ENCODE measurements at places on chromosomes 1 and 21.
A peak's percentile ranks its signal among the peaks of the same experiment; 100 is the strongest.

DNA sequence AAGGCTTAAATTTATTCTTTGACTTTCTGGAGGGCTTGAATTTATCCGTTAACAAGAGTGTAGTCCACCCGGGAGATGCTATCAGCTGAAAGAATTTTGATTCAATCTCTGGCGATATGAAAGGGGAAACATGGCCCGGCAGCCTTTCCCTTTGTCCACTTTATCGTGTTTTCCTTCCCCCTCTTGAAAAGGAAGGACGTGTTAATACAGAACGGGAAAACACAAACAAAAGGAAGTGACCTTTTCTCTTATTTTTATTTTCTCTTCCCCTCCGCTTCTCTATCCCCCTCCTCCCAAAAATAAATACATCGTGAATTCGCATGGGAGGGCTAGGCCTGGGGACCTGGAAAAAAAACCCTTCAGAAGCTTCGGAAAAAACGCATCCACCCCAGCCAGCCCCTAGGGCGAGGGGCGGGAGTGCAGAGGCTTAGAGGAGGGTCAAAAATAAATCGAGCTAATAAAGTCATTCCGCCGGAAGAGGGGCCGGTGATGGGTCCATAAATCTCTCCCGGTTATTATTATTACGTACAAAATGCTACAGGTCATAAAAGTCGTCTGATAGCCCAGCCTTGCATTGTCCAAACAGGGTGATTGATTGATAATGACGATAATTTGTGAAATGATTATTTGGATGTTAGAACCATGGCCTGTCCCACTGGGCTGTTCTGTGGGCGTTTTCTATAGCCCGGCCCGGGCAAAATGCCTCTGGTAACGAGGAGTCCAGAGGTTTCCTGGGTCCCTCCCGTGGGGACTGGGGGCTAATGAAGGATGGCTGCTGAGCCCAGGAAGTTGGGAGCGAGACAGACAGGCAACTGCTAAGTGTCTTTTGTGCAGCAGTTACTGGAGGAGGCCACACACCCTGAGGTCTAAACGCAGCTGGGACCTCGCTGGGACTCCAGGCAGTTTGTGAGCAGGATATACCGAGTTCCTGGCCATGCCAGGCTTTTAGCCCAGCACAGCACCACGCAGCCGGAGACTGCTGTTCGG, 179.4 kb downstream of the PRDM16 start:
- DNase-seq, result no peak

GRCh38 chr1:32963746-32964460, 706 bp downstream of the RNF19B start:
- no peak for DNase-seq

GRCh38 chr1:236945002-236945401, 59.2 kb downstream of the MT1HL1 start:
- DNase-seq, result no peak

DNA sequence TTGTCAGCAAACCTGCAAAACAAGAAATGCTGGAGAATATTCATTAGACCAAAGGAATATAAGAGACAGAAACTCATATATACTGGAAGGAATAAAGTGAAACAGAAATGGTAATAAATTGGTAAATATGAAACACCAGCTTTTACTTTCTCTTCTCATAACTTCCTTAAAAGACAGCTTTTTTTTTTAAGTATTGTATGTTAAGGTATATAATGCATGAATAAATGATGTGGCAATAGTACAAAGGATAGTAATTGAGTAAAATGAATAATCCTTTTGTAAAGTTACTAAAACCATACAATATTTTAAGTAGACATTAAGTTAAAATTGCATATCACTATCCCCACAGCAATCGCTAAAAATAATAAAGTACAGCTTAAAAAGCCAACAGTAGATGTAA, 64.8 kb downstream of the TRIM33 start:
- DNase-seq, result no peak

DNA sequence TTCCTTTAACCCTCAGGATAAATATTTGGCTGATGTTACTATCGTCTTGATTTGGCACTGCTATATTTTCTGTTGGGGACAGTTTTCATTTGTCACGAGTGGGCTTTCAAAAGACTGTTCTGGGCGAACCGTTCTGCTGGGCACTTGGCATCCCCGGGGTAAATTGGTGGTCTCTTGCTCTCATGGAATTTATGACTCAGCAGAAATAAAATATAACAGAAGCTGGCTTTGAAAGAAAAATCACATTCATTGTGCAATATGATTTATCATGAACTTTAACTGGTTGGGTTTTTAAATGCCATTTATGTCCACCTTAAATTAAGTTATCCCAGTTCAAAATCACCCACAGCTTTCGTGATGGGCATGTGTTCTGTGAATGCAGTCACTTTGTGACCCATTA, 147.3 kb downstream of the KAZN start:
- no peak for DNase-seq

DNA sequence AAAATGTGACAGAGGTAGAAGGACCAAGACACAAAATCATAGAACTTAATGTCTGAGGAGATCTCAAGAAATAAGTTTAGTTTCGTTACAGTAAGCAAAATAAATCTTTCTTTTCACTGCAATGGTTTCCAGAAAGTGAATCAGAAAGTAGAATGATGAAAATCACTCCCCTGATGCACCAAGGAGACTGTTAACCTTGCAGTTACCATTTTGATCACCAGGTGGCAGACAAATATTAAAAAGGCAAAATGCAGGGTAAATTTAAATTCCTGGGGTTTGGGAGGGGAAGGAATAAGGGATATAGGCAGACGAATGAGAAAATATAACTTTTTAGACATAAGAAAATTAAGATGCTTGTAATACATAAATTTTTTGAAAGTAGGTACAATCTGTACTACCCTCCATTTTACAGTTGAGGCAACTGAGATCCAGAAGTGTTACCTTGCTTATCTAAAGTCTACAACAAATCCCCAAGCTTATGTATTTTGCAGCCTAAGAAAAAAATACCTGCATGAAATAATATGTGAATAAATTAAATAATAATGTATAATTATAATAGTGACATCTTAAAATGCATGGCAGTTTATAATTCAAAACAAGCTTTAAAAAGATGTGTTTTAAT, 253.2 kb downstream of the CRB1 start:
- DNase-seq, result peak; percentile 7

GRCh38 chr1:17540255-17541001, 930 bp downstream of the ARHGEF10L start:
- DNase-seq, result peak; percentile 50

DNA sequence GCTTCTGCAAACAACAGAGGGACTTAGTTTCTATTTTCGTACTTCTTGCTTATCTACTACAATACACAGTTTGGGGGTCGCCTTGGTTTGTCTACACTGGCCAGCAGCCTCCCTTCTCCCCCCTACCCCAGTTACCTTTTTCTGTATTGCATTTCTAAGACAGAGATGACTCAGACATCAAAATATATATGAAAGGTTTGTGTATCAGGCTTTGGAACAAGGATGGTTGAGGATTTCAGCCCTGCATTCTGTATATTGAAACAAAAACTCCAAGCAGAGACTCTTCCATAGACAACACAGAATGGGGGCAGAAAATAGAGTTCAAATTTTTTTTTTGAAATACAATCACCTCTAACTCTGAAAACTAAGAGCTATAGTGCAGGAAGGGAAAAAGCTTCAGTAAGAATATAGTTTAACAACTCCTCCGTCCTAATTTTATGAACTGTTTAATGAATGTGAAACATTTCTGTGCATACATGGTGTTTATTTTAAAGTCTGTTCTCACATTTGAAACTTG, 1.9 kb downstream of the SAMD13 start:
- DNase-seq, result peak; percentile 75

GRCh38 chr21:36079010-36079649, 9.3 kb downstream of the CBR1 start:
- no peak for DNase-seq

DNA sequence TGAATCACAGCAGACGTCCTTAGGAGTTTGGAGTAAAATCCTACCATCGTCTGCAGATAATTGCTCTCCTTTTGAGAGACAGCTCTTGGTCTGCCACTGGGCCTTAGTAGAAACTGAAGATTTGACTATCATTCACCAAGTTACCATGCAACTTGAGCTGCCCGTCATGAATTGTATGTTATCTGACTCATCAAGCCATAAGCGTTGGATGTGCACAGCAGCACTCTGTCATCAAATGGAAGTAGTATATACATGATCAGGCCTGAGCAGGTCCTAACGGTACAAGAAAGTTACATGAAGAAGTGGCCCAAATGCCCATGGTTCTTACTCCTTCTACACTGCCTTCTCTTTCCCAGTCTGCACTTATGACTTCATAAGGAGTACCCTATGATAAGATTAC, 317.8 kb downstream of the GPATCH2 start:
- DNase-seq, result no peak

DNA sequence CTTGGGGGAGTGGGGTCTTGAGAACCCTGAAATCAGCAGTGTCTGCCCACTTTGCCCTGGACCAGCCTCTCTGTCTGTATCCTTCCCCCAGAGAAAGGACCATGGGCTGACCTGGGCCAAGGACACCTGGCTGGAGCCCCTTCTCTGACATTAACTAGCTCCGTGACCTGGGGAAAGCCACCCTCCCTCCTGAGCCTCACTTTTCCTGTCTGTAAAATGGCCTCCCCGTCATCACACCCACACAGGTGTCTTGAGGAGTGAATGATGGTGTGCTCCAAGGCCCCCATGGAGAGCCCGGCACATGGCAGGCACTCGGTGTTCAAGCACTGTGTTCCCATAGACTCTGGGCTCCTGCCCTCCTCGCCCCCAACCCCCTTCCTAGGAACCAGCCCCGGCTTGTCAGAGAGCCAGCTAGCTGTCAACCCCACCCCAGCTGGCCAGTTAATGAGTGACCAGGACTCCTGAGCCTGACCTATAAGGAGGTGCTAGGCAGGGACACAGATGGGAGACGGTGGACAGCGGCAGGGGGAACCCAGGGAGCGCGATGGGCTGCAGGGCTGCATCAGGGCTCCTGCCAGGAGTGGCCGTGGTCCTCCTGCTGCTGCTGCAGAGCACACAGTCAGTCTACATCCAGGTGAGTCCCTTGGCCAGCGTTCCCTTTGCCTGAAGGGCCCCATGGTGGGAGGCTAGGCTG, at the start of gene GUCA2B:
TSS of gene GUCA2B (plus strand) at position 504 of the 694 bp plus-strand sequence. CDS start at position 545, 41 bp downstream.
- no peak for DNase-seq

DNA sequence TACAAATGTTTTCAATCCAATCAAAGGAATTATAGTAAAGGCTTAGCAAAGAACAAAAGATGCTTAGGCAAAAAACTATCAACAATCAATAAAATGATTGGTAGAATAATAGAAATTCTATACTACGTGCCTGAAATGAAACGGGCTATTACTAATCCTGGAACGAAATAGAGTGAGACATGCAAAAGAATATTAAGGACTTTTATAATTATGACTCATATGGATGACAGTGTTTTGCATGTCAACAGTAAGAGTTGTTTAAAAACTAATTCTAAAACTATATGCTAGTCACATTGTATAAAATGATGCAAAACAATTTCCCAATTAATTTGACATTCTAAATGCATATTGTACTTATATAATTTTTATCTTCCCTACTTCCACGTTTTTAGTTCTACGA, 35.6 kb downstream of the LRRIQ3 start:
- no peak for DNase-seq

GRCh38 chr21:39688010-39688409, 57.0 kb upstream of the IGSF5 start:
- DNase-seq, result no peak

DNA sequence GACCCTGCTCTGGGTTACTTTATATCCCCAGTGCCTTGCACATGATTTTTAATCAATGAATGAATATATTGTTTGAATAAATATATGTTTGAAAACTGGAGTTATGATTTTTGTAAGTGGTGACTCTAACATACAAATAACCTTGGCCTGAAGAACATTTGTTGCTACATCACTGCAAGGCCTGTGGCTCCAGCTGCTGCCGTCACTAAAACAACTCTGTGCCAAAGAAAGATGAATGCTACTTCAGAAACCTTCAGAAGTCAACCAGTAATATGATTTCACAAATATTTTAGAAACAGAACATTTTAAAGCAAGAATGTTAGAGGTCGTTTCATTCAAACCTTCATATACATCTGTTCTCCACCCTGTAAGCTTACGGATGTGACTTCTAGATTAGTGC, 60.6 kb upstream of the SEC16B start:
- no peak for DNase-seq

DNA sequence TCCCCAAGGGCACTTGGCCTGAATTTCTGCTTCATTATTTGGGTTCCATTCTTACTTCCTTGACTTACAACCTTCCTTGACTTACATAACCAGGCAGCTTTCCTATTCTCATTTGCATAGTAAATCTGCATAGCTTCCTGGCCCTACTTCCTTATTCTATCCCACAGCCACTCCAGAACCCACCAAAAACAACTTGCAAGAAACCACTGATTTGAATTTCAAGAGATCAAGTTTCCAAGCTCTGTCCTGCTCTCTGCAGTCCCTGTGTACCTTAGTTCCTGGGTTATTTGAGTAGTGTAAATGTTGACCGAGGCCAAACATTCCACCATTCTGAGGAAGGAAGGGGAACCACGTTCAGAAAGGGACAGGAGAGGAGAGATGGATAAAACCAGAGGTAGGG, 603.3 kb downstream of the PTPRC start:
- DNase-seq, result no peak

GRCh38 chr1:81550753-81551152, 250.0 kb upstream of the ADGRL2 start:
- DNase-seq, result no peak

DNA sequence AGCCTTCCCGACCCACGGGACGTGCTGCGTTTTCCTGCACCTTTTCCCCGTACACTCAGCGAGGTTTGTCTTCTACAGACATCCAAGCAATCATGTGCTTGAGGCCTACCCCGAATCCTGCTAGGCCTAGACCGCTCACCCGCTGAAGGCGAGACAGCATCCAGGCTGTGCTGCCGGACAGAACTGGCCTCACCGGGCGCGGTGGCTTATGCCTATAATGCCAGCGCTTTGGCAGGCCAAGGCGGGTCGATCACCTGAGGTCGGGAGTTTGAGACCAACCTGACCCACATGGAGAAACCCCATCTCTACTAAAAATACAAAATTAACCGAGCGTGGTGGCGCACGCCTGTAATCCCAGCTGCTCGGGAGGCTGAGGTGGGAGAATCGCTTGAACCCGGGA, 54.1 kb downstream of the ECE1 start:
- no peak for DNase-seq

DNA sequence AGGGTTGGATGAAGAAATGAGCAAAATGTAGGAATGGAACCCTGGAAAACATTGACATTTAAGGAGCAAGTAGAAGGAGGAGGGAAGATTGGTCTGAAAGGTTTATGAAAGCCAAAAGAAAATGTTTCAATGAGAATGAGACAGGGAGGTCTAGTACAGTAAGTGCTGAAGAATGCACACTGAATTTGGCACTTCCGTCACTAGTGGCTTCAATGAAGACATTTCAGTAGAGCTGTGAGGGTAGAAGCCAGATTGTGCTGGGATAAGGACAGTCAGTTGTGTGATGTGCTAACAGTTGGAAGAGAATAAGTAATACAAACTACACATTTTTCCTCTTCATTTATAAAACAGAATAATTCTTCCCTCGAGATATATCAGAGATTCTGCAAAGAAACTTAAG, 17.1 kb downstream of the THEM4 start:
- DNase-seq, result no peak

- DNase-seq, result no peak
Observed at GRCh38 chr21:38228537-38228936, 28.3 kb upstream of the KCNJ15 start.

All from midbrain (tissue), 1 donor.